ENCODE measurements at places on chromosomes 5 and 9.

- DNase-seq = no peak
Measured at GRCh38 chr5:80853413-80853812, 106.8 kb upstream of the RASGRF2 start.

DNA sequence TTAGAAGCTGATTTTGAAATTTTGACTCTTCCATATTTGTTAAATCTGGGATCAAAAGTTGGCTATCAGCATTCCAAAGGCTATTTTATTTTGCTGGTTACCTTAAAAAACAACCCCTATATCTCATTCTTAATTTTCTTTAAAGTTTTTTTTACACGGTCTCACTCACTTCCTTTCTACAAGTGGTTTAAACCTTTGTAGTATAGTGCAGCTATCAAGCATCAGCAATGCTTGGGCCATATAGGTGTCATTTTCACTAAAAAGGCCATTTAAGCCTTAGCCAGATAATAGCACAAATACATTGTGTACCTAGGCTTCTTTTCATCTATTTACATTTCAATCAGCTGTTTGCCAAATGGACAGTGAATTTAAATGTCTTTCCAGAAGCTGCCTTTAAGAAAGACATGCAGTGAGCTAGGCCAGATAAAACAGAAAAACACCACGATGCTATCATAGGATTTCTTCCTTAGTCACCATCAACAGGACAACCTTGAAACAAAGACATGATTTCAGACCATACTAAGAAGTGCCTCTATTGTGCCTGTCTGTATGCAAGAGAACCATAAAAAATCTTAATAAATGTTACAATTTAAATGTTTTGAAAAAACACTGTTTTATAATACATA is 104.2 kb downstream of the RAPGEF6 start:
- DNase-seq = no peak

- DNase-seq = no peak
Measured at GRCh38 chr5:81848362-81848880, 97.5 kb upstream of the SSBP2 start.

- no peak for DNase-seq
Measured at GRCh38 chr5:90612919-90613318, 54.3 kb downstream of the ADGRV1 start.

GRCh38 chr9:93603011-93603410 is 26.6 kb downstream of the PHF2 start:
- DNase-seq = no peak

DNA sequence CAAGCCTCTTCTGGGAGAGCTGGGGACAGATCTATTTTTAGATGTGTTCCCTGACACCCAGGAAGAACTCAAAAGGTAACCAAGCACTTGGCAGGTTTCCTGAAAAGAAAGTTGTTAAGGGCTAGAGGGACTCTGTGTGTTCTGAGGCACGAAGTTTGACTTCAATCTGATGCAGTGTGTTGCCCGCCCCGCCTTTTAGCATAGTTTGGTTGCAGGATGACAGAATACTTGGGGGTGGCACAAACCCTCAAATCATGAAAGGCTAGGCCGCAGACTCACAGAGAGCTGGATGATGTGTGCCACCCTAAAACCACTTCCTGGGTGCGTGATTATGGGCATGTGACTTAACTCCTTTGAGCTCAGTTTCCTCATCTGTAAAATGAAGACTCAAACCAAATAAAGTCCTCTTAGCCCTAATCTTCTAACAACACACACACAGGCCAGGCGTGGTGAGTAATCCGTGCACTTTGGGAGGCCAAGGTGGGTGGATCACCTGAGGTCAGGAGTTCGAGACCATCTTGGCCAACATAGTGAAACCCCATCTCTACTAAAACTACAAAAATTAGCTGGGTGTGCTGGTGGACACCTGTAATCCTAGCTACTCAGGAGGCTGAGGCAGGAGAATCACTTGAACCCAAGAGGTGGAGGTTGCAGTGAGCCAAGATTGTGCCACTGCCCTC is 12.8 kb upstream of the NDFIP1 start:
- peak; percentile 63 for DNase-seq

GRCh38 chr9:125161284-125161918 is 18.1 kb upstream of the SCAI start:
- DNase-seq = no peak

GRCh38 chr9:127915325-127915752 is 1.5 kb downstream of the ST6GALNAC4 start:
- no peak for DNase-seq

DNA sequence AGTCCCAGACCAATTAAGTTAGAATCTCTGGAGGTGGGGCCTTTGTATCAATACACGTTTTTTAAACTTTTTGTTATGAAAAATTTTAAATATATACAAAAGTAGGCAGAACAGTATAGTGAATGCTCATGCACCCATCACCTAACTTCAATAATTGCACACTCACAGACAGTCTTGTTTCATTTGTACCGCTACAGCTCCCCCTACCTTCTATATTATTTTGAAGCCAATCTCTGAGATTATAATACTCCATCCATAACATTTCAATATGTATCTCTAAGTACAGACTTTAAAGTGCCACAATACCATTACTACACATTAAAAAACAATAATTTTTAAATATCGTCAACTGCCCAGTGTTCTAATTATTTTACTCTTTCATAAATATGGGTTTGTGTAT is 32.9 kb downstream of the ISL1 start:
- no peak for DNase-seq

DNA sequence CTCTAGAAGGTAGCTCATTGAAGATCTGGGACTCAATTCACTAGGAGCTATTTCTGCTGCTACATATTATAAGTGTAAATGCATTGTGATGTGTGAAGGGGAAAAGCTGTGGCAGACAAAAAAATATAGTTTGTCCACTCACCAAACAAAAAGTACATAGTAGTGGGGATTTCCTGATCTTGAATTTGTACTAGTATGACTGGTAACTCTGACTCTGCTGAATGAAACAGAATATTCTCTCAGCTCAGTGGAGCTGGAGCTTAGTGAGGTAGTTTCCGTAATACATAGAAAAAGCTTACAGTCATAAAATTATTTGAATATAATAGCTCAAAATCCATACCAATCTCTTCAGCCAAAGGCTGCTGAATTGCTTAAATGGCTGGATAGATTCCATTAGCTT is 455.6 kb upstream of the CD180 start:
- DNase-seq = no peak

- no peak for DNase-seq
Measured at GRCh38 chr5:180522330-180522729, 28.2 kb downstream of the CNOT6 start.

GRCh38 chr9:25453875-25454274 is 224.4 kb downstream of the TUSC1 start:
- no peak for DNase-seq

GRCh38 chr9:98903961-98904411 is 39.7 kb upstream of the COL15A1 start:
- DNase-seq = no peak

DNA sequence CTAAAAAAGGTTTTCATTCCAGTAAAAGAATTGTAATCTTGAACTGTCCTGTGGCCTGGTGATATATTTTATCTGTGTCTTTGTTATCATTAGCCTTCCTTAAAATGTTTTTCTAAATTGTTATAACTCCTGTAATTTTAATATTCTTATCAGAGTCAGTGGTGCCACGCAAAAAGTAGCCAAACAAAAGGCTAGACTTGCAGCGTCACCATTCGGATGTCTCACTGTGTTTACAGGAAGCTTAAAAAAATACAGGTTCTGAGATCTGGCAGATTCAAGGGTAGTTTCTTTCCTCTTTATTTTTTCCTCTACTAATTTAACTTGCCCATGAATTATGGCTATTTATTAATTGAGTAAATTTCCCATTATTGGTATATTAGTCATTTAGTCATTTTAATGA is 362.3 kb downstream of the MAT2B start:
- no peak for DNase-seq

GRCh38 chr5:50751064-50751657 is 84.7 kb downstream of the PARP8 start:
- no peak for DNase-seq

GRCh38 chr5:9212605-9213004 is 333.3 kb downstream of the SEMA5A start:
- no peak for DNase-seq

GRCh38 chr5:127335381-127335780 is 44.8 kb downstream of the MEGF10 start:
- no peak for DNase-seq

DNA sequence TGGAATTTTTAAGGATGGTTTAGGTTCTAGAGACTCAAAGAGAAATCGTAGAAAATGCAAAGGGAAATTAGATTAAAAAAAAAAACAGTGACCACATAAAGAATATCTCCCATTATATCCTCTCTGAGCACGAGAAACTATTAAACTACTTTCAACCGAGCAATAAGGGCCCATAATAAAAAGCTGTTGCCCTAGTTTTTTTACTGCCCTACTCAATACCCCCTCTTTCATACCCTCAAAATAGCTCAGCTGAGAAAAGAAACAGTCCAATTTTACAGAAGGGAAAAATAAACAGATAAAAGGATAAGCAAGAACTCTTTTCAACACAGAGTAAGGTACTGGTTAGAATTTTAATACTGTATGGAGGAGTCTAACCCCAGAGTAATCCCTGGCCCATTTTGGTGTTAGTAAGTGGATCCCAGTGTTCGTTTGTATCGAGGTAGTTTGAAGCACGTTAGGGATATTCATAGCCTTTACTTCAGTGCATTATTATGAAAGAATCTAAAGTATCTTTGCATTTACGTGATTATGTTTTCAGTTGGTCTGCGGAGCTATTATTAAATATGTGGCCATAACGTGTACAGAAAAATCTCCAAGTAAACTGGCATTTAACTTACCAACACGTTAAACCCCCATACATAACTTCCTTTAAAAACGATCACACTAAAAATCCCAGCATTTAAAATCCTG is 980 bp upstream of the RHOBTB3 start:
- DNase-seq = no peak

GRCh38 chr5:42321785-42322184 is 101.5 kb upstream of the GHR start:
- DNase-seq = no peak

Data from stimulated activated CD4-positive, alpha-beta T cell treated with anti-CD3 and anti-CD28 coated beads, TNF-alpha, amount 100 ng/mL, for 48 hours (primary cell).